ENCODE measurements at places on chromosomes 1 and 21.

GRCh38 chr1:31878058-31878457 lies 60.1 kb downstream of the PTP4A2 start:
- no peak for DNase-seq

DNA sequence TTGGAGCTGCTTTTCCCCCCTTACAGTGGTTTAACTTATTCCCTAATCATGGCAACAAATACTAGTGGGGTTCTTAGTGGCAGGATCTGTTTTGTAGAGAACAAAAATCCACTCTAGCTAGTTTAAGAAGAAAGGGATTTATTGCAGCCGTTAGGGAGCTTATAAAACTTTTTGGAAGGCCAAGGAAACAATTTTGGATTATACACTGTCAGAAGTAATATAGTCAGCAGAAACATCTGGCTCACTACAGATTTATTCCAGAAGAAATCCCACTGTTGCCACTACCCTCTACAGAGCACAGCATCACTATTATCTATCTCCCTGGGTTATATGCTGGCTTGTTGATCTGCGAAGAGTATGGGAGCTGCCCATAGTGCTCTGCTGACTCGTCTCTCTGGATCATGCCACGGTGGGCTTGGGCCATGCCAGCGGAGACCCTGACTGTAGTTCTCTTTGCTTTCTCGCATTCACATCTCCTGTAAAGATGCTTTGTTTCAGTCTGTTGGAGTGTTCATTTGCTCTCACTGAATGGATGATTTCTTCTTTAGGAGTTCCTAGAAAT lies 107.5 kb downstream of the ODF2L start:
- DNase-seq: no peak

- no peak for DNase-seq
These were observed at the start of gene CD1D for GRCh38 chr1:158180741-158181576. Gene CD1D, plus strand, starts transcription at chr1:158180895. Its CDS starts 207 bp downstream, at chr1:158181102.

DNA sequence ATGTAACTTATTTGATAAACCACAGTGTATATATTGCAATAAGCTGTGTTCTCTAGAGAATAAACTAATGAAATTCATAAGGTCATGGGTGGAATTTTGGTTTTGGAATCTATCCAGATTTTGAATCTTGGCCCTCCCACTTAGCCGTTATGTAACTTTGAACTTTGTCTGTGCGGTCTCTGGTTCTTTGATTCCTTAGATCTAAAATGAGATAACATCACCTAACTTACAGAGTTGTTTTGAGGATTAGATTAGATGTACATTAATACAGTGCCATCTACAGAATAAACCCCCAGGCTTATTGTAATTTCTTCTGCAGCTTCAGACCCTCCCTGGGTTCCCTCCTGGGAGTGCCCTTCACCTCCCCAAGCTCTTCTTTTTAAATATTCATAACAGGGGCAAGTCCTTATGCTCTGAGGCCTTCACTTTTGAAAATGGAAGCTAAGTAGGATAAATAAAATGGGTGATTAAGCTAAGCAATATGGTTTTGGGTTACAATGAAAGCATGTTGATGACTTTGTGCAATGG lies 124.3 kb downstream of the ATG4C start:
- DNase-seq: no peak

DNA sequence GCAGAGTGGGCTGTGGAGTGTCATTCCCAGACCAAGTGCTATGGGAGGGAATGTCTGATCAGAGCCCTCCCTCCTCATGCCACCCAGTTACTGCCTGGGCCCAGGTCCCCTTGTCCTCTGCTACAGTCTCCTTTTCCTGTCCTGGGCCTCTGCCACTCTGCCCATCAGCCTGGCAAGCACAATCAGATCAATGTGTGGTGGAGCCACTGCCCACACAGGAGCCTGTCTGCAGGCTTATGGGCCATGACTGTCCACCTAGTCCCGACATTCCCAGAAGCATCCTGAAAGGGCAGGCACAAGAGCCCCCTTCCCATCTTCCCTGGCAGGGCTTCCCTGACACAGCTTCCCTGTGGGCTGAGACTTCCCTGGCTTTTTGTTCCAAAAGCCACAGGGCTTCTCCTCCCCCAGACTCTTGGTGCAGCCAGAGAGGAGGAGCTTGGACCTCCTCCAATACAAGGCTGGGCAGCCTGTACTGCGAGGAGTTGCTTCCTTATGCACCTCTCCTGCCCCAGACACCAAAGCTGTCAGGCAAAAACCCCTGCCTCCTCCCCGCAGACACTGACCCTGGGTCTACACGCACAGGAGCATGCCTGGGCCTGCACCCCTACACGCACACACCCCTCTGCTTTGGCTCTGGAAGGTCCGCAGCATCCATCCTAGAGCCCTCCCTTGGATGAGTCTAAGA lies 29.2 kb upstream of the CNTN2 start:
- DNase-seq: no peak

- no peak for DNase-seq
These were observed 996.2 kb downstream of the AMY1C start for GRCh38 chr1:104745875-104746274.

GRCh38 chr1:111542187-111542586 lies 38.8 kb upstream of the ADORA3 start:
- no peak for DNase-seq

DNA sequence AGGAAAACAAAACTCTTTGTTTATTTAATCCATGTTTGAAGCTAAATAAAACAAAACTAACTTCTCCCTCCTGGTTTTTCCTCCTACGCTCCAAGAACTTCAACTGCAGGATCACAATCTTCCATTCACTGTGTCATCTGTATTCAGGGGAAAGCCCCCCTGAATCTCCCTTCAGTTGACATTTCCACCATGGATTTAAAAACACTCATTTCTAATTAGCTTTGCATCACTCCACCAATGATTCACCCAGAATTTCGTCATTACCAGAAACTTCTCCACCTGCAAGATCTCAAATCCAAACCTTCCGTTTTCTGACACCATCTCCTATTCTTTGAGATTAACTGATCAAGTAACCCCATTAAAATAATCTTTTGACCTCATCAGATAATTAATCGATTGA lies 10.9 kb upstream of the RGS5 start:
- no peak for DNase-seq

- no peak for DNase-seq
These were observed 2.8 kb upstream of the HPCA start for GRCh38 chr1:32883338-32884031.

DNA sequence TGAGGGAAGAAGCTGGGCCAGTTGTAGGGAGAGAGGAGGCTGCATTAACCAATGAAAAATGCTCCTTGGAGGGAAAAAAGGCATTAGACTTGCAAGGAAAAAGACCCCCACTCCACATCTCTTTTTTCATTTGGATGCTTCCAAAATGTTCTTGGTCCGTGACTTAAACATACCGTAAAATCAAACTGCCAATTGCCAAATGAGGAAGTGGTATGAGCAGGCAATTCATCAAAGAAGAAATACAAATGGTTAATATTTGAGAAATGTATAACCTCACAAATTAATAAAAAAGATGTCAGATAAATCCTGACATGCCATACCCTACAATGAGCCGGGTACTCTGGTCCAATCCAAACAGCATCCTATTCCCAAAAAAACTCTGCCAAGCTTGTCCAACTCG lies 30.6 kb downstream of the KANK4 start:
- no peak for DNase-seq

- DNase-seq: no peak
These were observed 66.4 kb upstream of the LPGAT1 start for GRCh38 chr1:211896958-211897357.

GRCh38 chr1:99655376-99655775 lies 9.5 kb downstream of the PALMD start:
- DNase-seq: no peak

- DNase-seq: no peak
These were observed 5.1 kb downstream of the LMNA start for GRCh38 chr1:156119503-156120209.

DNA sequence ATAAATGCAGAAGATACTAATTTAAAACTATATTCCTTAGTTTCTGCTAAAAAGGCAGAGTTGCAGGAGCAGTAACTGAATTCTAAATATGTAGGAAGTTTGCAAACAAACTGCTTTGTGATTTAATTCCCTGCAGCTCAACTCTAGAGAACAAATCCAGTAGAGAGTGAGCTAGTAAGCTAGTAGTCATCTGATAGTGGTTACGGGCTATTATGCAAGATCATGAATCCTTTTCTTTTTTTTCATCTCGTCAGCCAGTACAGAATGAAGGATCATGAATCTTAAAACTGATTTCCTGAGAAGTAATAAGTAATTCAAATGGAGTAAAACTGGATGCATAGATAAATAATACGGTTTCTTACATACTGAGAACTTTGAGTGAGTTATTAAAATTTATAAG lies 3.3 kb downstream of the DPH5 start:
- DNase-seq: no peak

DNA sequence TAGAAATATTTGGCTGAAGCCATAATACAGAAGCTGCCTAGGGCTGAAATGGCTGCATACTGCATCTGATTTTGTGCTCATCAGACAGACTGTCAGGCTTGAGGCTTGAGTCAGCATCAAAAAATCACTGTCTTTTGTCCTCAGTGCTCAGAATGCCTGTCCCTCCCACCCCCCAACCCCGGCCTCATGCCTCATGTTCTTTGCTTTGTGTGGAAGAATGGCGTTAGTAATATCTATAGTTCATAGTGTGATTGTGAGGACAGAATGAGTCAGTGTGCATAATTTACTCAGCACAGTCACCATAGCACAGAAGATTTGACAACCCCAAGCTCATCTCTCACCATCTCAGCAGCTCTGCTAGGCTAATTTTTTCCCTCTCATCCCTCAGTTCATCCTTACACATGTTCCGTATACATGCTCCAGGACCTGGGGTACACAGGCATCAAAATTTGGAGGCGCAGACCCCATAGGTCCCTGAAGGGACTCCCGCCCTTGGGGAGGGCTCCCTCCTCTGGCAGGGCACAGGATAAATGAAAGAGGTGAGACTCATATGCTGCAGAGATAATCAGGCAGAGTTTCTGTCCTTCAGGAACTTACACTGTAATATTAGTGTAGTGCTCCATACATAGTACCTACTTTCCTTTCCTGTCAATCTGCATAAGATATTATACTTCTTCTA lies 159.1 kb upstream of the C8B start:
- no peak for DNase-seq

DNA sequence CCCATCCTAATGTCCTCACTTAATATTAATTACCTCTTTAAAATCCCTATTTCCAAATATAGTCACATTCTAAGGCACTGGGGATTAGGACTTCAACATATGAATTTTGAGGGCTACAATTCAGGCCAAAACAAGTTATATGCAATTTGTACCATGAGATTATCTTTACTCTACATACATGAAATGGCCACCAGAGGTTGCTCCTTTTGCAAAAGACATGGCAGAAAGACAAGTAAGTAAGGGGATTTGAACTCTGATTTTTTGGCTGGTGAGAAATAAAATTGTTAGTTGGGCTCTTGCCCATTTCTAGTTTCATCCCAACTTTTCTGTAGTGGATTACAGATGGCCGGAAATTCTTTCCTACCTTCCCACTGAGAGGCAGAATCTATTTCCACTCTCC lies 4.8 kb upstream of the ALG6 start:
- DNase-seq: no peak

- no peak for DNase-seq
These were observed 1.3 kb downstream of the ARL8A start for GRCh38 chr1:202143011-202143767.

- DNase-seq: no peak
These were observed 958 bp downstream of the LYPLAL1 start for GRCh38 chr1:219174460-219175211.

DNA sequence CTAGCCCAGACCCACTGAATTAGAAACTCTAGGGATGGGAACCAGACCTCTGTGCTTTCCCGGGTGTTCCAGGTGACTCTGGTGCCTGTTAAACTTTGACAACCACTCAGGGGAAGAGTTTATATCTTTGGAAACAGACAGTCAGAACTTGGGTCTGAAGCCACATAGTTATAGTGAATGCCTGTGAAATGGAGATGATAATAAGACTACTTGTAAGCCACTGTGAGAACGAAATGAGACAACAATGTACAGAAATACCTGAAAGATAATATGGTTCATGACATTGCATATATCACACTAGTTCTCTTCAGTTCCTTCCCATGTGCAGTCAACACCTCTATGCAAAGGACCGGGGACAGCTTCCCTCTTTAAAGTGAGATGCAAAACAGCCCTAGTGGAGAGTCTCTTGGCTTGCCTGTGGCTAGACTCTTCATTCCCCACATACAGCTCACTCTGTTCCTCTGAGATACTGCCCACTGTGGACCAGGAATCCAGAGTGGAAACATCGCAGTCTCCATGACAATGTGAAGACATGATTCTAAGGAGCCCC lies 287.5 kb downstream of the ASTN1 start:
- no peak for DNase-seq

DNA sequence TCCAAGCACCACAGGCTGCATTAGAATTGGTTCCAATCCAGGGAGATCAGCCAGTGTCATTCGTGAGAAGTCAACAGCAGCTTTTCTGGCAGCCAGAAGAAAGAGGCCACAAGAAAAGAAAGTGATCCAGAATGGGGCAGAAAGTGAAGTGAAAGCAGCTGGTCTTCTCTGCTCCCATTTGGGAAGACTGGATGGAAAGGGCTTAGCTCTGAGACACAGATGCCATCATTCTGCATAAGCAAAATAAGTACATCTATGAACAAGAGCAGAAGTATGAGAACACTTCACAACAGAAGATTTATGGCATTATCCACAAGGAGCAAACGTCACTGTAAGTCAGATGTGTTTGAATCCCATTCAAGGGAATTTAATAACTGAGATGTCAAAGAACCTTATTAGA lies 326.5 kb upstream of the ESRRG start:
- DNase-seq: no peak

DNA sequence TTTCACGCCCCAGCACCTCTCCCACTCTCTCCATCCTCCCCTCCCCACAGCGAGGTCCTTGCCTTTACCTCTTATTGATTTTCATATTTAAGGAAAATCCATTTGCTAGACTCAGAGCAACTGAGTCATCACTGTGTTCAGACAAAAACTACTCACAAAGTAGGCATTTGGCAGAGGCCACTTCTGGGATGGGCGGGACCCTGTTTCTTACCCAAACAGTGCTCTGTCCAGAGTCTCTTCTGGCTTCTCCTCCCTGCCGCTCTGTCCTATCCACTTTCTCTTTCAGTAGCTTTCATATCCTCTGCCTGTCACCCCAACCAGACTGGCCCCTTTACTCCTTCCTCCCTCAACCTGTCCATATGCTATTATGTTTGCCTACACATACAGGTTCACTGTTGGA lies 2.4 kb upstream of the NAV1 start:
- no peak for DNase-seq

DNA sequence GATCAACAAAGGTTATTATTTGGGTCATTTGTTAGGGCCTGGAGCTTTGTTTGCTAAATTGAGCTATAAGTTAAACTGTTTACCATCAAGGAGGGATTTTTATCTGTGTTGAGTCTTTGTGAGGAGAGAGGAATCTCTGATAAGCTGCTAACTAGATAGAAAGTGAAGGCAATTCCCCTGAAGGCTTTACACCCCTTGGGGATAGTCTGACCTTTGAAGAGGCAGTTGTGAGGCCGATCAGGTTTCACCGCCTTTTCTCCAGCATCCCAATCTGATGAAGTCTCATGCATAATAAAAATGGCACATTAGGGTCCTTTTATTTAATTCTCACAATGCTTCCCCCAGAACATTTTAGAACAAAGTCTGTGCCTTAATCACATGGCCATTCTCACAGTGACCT lies 21.8 kb downstream of the C1orf21 start:
- no peak for DNase-seq

- no peak for DNase-seq
These were observed 134.7 kb downstream of the PSMG1 start for GRCh38 chr21:39048574-39048973.

GRCh38 chr1:47207803-47208373 lies 18.1 kb upstream of the PDZK1IP1 start:
- no peak for DNase-seq
